ENCODE measurements at places on chromosomes 1 and 21. TPM values are rescaled to one million over a fixed set of nuclear protein-coding genes. Genes with fewer than 3 reads are reported as not detected.

SLAMF7 gene
- not detected for total RNA-seq

DNA sequence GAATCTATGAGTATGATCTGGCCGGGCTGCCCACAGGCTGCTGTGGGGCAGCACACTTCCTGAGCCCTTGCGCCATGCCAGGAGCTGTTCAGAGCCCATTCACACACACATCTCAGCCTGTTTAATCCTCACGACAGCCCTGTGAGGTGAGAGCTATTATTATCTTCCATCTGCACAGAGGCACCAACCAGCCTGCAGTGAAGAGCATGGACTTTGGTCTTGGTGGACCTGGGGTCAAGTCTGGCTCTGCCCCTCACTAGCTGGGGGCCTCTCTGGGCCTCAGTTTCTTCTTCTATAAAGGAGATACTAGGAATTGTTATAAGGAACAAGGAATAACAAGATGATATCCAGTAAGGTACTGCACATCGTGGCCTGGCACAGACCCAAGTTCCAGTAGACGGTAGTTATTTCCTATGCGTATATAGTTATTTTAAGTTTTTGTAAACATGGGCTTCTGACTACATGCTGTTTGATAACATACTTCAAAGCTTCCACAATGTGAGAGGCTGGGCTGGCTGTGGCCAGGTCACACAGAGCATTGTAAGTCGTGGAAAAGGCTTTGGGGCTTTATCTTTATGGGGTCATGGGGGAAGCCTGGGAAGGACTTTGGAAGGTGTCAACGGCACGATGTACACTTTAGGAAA is 3.4 kb upstream of the PADI2 start:
- peaks cover 40% of the 10 kb centered on the region for H3K4me1 ChIP-seq
- H3K27ac ChIP-seq, result peak overlapping the region; percentile 94
- no peak overlapping the region for H3K4me3 ChIP-seq
- peak; percentile 54 for DNase-seq

GRCh38 chr1:216310776-216311175 is 112.5 kb downstream of the USH2A start:
- DNase-seq, result no peak
- no peak overlapping the region for H3K4me3 ChIP-seq
- no peaks in the 10 kb centered on the region for H3K36me3 ChIP-seq
- no peaks in the 10 kb centered on the region for H3K27me3 ChIP-seq
- no peaks in the 10 kb centered on the region for H3K4me1 ChIP-seq

DNA sequence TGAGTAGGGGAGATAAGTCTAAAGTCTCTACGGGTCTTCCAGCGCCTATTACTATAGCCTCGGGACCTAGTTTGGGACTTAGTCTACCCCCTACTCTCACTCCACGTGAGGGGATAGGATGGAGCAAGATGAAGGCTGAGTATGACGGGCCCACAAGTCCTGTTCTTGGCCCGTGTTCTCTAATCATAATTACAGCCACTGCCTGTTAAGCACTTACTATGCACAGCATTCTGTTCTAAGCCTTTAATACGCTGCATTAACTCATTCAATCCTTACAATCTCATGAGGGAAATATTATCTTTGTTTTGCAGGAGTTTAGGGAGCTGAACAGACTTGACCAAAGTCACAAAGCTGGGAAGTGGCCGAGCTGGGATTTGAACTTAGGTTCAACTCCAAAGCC is 23.9 kb upstream of the EPB41 start:
- H3K4me1 ChIP-seq, result peaks cover 8% of the 10 kb centered on the region
- H3K27me3 ChIP-seq, result no peaks in the 10 kb centered on the region
- H3K27ac ChIP-seq, result no peak overlapping the region
- DNase-seq, result no peak
- no peak overlapping the region for H3K4me3 ChIP-seq
- no peaks in the 10 kb centered on the region for H3K36me3 ChIP-seq

DNA sequence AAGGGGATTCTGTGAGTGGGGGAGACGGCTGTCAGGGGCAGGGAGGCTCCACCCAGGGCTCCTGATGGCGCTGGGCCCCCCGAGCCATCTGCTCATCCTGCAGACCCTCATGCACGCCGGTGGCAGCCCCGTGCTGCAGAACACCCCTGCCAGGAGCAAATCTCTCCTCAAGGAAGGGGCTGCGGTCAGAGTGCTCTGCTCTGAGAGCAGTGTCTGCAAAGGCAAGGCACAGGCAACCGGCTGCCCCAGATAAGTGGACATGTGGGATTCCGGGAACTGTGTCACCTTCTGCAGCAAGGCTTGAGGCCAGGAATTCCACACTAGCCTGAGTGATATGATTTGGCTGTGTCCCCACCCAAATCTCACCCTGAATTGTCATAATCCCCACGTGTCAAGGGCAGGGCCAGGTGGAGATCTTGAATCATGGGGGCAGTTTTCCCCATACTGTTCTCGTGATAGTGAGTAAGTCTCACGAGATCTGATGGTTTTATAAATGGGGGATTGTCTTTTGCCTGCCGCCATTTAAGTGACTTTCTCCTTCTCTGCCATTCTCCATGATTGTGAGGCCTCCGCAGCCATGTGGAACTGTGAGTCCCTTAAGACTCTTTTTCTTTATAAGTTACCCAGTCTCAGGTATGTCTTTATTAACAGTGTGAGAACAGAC is 101.0 kb downstream of the PDE9A start:
- no peaks in the 10 kb centered on the region for H3K4me1 ChIP-seq
- H3K4me3 ChIP-seq, result no peak overlapping the region
- H3K27ac ChIP-seq, result no peak overlapping the region
- no peak for DNase-seq

- no peaks in the 10 kb centered on the region for H3K27me3 ChIP-seq
- H3K4me1 ChIP-seq, result no peaks in the 10 kb centered on the region
- no peak overlapping the region for H3K27ac ChIP-seq
- DNase-seq, result no peak
- H3K4me3 ChIP-seq, result no peak overlapping the region
- no peaks in the 10 kb centered on the region for H3K36me3 ChIP-seq
Measured at GRCh38 chr1:162389971-162390370, 8.4 kb downstream of the C1orf226 start.

GRCh38 chr21:17819877-17820229 is 697 bp upstream of the C21orf91 start:
- peak overlapping the region; percentile 88 for H3K27ac ChIP-seq
- H3K4me3 ChIP-seq, result peak overlapping the region; percentile 82
- peaks cover 21% of the 10 kb centered on the region for H3K4me1 ChIP-seq
- H3K36me3 ChIP-seq, result peaks cover 4% of the 10 kb centered on the region
- H3K27me3 ChIP-seq, result no peaks in the 10 kb centered on the region
